ENCODE measurements at places on chromosomes 4 and X.

- DNase-seq, result no peak
Measured at GRCh38 chrX:148940411-148940996, 440.1 kb downstream of the AFF2 start.

DNA sequence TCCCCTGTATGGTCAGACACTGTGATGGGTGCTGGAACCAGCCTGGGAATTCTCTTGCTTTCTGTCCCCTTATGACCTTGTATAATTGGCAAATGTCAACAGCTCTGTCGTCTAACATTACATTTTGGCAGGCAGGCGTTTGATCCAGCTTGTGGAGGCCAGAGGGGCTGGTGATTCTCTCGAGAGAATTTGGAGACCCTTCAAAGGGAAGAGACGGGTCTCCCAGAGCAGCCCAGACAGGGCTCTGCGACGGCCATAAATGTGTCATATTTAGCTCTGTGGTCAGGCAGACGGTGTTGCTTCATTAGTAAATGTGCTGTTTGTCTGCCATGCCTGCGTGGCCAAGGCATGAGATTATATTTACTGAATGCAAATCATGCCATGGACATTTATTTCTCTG, 68.7 kb downstream of the SORCS2 start:
- DNase-seq, result no peak

GRCh38 chr4:62407534-62407933, 1207.4 kb downstream of the ADGRL3 start:
- DNase-seq, result no peak

DNA sequence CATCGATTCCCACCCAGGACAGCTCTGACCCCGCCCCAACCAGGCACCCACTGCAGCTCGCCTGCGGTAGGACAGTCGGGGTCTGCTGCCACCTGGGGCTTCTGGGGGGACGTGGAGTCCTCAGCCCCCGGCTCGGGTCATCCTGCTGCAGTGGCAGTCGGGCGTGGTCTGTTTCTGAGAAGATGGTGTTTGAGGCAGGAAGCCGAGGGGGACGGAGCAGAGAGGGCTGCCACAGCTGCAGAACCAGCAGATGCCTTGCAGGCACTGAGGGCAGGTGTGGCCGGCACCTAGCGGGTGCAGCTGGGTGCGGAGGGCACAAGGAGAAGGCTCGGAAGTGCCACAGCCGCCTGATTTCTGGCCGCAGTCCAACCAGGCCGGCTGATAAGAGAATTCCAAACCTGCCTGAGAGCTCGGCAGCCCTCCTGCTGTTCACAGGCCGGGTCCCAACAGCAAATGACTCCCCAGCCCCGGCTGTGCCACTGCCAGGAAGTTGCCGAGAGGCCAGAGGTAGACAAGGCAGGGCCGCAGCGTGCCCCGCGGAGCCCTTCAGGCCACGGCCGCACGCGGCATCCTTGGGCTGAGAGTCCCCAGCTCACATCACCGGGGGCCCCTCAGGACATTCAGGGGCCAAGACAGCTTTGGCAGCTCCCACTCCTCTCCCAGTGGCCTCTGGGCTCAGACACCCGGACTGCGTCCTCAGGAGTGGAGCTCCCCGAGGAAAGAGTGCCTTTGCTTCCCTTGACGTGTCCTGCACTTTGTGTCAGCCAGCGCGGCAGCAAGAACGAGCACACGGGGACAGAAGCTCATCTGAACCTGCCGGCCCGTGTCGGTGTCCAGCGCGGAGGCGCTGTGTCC, 9.4 kb upstream of the CPLX1 start:
- DNase-seq, result no peak

DNA sequence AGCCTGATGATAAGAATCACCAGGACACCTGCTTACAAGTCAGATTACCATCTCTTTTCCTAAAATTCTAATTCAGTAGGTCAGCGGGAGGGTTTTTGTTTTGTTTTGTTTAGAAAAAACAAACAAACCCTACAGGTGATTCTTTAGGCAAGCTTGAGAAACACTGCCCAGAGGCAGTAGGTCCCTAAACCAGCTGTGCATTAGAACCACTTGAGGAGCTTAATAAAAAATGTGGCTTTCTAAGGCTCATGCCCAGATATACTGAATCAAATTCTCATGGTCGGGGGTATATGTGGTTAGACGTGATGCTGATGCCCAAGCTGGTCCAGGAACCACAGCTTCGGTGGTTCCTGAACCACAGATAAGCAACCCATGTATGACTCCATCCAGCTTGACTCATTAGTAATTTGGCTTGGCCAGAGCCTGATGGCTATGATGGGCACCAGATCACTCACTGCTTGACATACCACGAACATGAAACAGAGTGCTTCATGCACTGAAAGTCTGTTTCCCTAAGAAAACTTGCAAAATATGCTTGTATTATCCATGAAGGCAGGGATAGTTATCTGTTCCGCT, 338.1 kb upstream of the F9 start:
- no peak for DNase-seq

DNA sequence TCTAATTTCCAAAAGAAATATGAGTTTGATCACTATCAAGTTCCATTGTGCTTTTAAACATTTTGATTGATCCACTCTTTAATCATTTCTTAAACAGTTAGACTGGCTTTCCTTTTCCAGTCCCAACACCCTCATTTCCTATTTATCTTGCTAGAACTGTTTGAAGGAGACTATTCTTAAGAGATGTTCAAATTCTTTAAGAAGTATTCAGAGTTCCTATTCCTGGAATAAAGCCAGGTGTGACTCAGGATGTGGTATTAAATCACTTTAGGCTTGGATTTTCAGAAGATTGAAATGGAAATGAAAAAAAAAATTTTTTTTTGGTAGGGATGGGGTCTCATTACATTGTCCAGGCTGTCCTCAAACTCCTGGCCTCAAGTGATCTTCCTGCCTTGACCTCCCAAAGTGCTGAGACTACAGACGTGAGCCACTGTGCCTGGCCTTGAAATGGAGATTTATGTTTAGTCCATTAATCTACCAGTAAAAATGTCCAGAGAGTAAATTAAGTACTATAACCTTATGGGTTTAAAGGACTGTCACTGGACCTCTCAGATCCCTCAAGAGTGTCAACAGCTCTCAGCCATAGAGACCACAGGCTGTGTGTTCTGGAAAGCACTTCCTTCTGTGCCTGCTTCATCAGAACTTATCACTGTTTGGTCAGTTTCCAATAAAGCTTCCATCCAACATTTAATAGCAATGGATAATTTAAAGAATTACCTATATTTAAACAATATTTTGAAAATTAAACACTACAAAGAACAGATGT, 90.7 kb downstream of the CDS1 start:
- DNase-seq, result no peak

GRCh38 chrX:41326431-41326830, 7.5 kb upstream of the DDX3X start:
- no peak for DNase-seq

- DNase-seq, result no peak
Measured at GRCh38 chr4:26176598-26177149, 144.1 kb upstream of the RBPJ start.

DNA sequence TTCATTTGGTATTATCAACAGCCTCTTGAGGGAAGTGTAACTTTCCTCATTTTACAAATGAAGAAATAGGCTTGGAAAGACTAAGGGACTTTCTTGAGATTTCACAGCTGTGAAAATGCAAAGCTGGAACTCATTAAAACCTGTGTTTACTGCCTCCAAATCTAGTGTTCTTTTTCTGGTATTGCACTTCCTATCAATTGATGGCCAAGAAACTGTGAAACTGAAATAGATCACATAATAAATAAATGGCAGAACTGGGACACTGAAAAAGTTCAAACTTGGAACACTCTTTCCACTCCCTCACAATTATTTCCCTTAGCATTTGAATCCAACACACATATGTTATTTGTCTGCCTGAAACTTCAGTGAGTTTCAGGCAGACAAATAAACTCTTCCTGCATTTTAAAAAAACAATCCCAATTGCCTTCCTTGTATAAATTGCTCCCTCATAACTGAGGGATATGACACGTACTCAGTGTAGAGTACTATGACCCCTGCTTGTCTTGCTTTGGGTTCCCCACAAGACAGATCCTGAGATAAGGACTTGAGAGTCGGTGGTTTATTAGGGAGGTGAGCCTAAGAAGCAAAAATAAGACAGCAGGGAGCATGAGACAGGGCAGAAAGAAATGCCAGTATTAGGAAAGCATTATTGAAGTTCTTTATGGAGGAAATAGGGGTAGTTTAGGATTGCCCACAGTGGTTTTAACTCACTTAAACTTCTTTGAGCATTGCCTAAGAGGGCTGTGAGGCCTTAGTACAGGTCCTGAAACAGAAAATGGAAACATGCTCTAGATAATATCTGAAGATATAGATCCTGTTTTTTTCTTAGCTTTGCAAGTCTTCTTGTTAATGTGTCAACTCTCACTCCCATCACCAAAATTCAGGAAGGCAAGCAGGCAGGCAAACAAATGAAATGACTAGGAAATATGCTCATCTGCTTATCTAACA, 33.9 kb downstream of the RTL3 start:
- no peak for DNase-seq

DNA sequence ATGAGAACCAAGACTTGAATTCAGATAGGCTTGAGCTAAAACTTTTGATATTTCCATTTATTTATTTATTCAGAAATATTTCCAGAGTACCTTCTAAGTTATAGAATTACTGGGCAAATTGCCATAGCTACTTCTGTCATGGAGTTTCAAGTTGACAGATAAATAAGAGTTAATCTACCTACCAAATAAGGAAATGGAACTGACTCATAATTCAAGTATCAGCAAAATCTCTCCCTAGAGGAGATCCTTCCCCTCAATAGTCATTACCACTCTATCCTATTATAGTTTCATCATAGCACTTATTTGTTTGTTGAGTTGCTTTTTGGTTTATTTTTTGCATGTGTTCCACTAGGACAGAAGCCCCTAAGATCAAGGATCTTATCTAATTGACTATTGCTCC, 48.8 kb upstream of the CCSER1 start:
- no peak for DNase-seq

- no peak for DNase-seq
Measured at GRCh38 chr4:184854673-184855072, 28.9 kb upstream of the ACSL1 start.

GRCh38 chrX:56763556-56764152, 34.6 kb downstream of the NBDY start:
- DNase-seq, result peak; percentile 86

- DNase-seq, result no peak
Measured at GRCh38 chr4:61723492-61723891, 523.4 kb downstream of the ADGRL3 start.

GRCh38 chrX:133776072-133776471, 209.3 kb downstream of the GPC3 start:
- peak; percentile 66 for DNase-seq

- DNase-seq, result no peak
Measured at GRCh38 chrX:104621781-104622180, 55.8 kb downstream of the IL1RAPL2 start.

All from CD4-positive, alpha-beta T cell treated with Interleukin-17A for 4 hours (primary cell).